CD4-positive, alpha-beta T cell (primary cell): ENCODE measurements at places on chromosomes 16 and 17.

DNA sequence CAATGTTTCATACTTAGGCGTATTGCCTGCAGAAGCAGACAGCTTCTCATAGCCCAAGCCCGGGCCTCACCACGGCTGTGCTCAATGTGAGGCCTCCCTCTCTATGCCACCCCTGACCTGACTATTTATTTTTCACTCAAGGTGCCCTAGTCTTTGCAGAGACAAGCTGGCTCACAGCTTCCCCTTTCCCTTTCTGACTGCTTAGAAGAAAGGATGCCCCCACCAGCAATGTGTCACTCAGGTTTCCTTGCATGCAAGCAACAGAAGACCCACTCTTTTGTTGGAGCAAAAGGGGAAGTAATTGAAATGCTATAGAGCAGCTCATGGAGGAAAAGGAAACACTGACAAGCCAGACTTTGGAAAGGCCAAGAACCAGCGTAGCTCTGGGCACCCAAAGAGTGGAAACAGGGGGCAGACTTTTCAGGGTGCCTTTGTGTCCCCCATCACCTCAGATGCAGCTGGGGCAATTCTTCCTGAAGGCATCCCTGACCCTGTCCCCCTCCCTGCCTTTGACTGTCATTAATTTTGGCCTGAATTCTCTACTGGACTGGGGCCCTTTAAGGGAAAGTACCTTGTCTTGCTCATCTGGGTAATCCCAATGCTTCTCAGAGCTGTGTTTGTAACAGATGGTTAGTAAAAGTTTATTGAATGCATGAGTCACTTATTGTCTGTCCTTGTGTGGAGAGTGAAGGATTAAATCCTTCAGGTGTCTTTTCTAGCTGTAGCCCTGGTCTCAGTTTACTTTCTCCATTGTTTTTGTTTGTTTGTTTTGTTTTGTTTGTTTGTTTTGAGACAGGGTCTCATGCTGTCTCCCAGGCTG, 17.8 kb downstream of the RGS9 start:
- no peak for DNase-seq

DNA sequence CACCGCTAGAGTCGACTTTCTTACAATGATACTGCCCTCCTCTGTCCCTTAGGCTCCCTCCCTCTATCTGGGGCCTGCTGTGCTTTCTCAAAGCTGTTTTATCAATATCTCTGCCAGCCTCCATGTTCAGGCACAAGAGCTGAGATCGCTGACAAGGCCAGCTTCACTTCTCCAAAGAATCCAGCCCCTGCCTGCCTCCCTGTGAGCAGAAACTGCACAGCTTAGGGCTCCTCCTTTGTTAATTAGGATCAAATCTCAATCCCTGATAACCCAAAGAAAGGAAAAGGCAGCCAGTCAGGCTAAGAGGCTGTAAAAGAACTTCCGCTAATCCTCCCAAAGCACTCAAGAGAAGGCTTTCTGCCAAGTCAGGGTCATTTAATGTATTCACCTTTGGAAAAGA, 616.0 kb upstream of the CDH11 start:
- no peak for DNase-seq

DNA sequence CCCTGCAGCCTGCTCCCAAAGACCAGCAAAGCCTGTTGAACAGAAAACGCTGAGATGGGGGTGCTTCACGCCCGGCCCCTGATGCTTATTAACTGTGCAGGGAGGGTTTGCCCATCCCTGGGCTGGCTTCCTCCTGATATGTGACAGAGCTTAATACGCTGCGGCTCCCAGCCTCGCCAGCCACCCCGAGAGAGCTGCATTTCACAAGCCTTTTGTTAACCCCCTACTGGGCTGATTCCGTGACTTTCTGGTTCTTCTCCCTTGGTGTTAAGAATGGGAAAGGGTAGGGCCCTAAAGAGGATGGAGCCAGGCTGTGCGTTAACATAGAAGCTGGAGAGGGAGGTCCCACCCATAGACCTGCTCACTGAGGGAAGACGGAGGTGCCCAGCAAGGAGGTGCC, 211.8 kb downstream of the ENGASE start:
- DNase-seq, result no peak

DNA sequence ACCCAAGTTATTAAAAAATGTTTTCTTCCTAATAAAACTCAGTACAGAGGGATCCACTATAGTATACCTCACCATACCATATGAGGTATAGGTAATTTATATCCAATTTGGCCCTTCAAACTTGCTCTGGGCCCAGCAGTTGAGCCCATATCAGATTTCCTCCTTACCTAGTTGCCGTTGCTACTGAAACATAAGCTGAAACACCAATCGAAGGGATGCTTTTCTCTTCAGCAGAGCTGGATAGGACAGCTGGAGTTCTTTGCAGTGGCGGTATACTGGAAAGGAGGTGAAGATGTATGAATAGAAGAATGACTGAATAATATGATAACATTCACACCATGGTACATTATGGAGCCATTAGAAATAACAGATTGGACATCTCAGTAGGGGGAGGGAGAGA, 42.7 kb downstream of the TNRC6C start:
- no peak for DNase-seq

GRCh38 chr16:4949986-4950385, 8.1 kb upstream of the SEC14L5 start:
- no peak for DNase-seq

GRCh38 chr16:88296437-88297177, 86.2 kb upstream of the ZNF469 start:
- no peak for DNase-seq

GRCh38 chr17:40108970-40109824, 8.8 kb upstream of the NR1D1 start:
- DNase-seq, result no peak
